ENCODE measurements at places on chromosomes 3 and 15.

DNA sequence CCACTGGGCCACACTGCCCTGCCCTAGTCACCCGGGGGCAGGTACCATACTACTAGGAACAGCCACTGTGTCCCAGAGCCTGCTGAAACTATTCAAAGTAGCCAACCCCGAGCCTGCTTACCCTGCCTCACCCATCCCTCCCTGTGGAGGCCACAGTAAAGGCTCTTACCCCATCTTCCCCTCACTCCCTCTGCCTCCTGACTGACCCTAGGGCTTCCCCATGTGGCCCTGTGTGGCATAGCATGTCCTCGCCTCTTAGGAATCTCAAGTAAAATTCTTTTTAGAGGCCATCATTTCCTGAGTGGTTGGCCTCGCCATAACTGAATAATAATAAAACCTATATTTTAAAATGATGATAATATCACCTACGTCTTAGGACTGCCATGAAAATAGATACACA, 112.2 kb upstream of the SLC6A11 start:
- DNase-seq: peak; percentile 48

DNA sequence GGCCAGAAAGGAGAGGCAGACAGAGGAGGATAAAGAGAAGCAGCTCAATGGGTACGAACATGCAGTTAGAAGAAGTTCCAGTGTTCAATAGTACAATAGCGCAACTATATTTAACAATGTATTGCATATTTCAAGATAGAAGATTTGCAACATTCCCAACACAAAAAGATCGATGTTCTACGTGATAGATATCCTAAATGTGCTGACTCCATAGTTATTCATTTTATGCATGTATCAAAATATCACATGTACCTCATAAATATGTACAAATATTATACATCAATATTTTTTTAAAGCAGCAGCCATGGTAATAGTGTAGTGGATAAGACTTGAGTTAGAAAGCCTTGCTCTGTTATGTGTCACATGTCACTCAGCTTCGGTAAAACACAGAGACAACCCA, 110.2 kb upstream of the ASB14 start:
- no peak for DNase-seq

DNA sequence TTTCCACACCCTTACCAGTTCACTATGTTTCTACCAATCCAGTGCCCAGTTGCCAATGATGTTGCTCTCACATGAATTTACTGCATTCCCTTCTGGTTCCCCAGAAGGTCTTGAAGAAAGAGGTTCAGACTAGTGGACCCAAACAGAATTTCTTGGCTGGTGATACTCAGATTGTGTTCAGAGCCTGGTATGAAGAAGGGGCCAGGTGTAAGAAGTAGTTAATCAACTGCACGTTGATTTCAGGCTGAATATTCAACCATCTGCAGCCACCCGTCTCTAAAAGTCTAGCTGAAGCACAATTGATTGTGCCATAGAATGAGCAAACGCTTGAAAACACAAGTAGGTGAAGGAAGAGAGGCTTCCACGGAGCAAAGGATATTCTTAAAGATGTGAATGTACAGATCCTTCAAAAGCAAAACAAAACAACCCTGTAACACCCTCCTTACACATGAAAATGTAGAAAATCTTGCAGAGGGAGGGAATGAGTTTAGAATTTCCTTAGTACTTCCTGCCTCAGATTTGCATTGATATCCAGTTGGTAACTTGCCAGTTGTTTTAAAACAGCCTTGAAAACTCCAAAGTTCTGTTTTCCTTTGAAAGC, 4.7 kb downstream of the RBMS3 start:
- no peak for DNase-seq

GRCh38 chr3:183490653-183491052, 62.2 kb upstream of the MCF2L2 start:
- no peak for DNase-seq

GRCh38 chr3:127025456-127025855, 42.5 kb downstream of the PLXNA1 start:
- DNase-seq: no peak

DNA sequence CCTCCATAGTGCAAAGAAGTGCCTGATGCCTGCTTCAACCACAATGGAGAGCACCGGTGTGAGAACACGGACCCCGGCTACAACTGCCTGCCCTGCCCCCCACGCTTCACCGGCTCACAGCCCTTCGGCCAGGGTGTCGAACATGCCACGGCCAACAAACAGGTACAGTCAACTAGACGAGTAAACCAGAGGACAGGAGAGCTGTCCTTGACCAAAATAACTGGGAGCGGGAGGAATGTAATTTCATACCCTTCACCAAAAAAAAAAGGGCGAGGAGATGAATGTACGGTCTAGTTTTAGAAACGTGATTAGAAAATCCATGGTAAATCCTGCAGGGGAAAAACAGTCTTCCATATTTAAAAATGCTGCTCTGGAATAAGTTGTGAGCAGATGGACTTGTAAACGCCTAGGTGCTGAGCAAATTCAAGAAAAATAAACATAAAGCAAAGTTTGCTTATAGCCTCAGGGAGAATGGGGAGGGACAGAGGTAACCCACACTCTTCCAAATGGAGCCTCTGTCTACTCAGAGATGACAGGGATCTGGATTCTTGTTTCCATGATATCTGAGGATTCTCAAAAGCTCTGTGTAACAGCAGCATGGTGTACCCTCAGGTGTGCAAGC, 8.4 kb downstream of the THBS1 start:
- DNase-seq: no peak

GRCh38 chr3:37891227-37891626, 29.5 kb downstream of the CTDSPL start:
- no peak for DNase-seq

- peak; percentile 4 for DNase-seq
Observed at GRCh38 chr15:27820232-27820631, 278.9 kb downstream of the OCA2 start.

DNA sequence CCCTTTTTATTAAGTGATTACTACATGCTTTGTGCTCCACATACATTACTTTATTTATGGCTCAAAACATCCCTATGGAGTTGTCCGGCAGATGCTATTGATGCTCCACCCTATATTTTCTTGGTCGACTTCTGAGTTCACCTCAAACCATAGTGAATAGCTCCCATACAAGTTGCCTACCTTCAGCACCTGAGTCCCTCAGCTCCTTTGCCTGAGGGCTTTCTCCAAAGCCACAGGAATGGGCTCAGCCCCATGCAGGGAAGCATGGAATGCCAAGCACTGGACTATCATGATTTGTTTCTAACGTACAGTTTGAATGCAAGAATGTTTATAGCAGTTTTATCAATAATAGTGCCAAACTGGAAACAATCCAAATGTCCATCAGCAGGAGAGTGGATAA, 124.8 kb upstream of the TNIK start:
- no peak for DNase-seq

GRCh38 chr3:161854232-161854771, 357.7 kb downstream of the OTOL1 start:
- no peak for DNase-seq

DNA sequence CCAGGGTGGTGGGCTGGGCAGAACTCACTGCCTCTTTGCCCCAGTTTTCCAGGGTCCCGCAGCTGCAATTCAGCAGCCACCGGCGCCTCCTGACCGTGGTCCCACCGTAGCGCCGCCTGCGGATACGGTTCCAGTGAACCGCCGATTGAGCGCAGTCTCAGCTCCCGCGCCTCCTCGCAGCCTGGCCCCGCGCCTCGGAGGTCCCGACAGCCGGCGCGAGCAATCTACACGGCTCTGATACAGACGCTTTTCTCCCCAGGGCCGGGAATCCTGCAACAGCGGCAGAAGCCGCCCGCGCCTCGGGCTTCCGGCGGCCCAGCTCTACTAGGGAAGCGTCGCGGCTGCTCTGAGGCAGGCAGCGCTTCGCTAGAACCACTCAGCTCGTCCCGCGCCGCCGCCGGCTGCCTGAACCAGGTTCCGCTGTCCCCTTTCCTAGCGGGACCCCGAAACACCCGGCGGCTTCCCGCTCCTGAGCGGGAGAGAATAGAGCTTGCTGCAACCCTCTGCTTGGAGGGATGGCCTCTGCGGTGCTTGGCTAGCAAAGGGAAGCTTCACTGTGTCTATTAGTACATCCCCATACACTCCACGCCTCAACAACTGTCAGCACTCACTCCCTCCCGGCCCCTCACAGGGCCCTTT, 3.1 kb downstream of the FOXL2NB start:
- DNase-seq: no peak

- DNase-seq: no peak
Observed at GRCh38 chr3:147760941-147761340, 351.8 kb downstream of the ZIC1 start.

GRCh38 chr3:193872265-193872753, 263.6 kb upstream of the HES1 start:
- peak; percentile 92 for DNase-seq

GRCh38 chr3:121817753-121818152, 17.1 kb downstream of the IQCB1 start:
- DNase-seq: no peak

DNA sequence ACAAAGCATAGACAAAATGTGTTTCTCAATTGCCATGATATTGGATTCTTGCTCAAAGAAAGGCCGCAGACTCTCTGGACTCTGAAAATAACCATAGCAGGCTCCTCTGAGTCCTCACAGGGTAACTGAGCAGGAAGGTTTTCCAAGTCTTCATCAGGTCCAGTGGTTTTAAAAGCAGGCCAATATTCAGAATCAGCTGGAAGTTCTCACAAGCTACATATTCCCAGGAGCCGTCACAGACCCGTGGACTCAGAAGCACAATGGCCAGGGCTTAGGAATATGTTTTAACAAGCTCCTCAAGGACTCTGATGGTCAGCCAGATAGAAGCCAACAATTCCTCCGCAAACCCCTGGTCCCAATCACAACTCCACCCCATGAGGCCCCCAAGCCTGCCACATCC, 256.1 kb upstream of the ADAMTS9 start:
- no peak for DNase-seq

- DNase-seq: no peak
Observed at GRCh38 chr3:144636833-144637232, 665.2 kb downstream of the DIPK2A start.

DNA sequence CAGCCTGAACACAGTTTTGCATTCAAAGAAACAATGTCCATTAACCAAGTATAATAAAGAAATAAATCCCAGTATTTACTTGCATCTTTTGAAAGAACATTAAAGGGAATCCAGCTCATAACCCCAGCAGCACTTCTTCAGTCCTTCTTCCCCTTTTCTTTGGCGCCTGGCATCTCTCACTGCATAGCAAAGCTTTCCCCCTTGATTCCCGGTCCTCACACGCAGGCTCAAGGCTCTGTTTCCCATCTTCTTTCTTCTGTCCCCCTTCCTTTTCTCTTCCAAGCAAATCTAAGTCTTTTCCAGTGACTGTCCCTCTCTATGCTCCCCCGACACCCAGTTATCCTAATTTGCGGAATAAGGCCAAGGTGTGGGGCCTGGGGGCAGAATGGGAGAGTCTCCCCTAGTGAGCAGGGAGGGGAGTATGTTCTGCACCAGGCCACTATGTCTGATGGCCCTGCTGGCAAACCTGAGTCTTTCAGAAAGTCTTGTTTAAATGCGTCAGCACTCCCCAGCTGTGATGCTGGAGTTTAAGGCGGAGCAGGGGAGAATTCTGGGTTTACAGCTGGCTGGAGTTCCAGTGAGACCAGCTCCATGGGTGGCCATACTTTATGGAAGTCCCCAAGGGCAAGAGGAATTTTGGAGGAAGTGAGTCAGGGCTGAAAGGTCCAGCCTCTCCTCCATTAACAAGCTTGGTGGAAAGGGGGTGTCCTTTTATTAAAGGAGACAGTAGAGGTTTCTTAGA, 42.1 kb downstream of the GOLGA6A start:
- DNase-seq: no peak

DNA sequence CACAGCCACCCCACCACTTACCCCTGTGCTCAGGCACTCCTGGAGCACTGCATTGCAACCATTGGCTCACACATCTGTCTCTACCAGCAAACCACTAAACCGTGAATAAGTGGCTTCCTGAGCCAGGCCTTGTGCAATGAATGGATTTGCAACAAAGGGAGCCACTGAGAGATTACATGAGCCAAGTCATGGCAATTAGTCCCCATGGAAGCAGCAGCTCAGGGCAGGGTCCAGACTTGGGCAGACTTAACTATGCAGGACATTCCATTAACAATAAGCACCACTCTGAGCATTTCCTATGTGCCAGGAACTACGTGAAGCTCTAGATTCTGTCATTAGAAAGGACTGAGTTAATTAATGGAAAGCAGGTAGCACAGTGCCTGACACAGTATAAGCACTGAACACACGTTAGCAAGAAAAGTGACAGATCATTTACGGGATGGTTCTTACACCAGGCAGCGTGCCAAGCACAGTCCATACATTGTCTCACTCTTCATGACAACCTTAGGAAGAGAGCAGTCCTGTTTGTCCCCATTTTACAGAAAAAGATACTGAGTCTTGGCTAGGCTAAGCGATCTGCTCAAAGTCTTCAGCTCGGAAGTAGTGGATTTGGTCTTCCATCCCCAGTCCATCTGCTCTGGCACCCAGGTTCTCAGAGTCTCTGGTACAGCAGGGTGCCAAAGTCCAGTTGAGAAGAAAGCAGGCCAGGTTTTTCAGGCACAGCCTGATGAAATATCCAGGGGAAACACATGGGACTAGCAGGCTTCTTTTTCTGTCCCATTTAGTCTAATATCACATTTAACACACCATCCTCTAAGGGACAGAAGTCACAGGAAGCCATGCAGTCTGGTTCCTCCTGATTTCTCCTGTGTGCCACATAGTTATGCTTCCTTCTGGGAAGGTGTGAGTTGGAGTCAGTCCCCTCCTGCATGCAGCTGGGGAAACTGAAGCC, 44.1 kb downstream of the LIPC start:
- no peak for DNase-seq

DNA sequence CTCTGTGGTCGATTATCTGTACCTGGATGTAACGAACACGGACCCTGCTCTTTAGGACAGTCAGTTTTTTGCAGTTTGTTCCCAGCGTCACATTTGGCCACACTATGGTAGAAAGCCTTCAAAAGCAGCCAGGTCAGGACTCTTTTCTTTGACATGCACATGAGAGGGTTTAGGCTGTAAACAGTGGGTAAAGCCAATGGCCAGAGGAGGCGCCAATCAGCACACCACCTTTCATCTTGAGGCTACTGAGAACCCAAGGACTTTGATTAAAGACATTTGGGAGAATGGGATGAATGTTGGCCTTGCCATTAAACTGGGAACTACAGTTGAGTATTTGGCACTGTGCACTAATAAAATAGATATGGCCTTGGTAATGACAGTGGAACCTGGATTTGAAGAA, 225.9 kb downstream of the OXSM start:
- no peak for DNase-seq

DNA sequence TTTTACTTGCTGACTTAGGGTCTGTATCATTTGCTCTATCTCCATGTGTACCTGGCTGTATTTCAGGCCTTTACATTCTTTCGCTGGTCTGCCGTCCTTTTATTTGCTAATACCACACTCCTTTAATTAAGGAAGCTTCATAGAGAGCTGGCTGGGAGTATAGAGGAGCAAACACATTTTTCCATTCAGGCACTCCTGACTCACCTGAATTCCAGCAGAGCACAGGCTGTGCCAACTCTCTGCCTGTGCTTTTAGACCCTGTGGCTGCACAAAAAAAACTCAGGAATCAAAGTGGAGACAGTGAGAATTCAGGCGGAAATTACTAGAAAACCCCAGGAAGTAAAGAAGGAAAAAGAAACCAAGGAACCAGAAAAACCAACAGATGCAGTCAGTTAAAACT, 29.0 kb upstream of the ATP10A start:
- no peak for DNase-seq

GRCh38 chr15:63196842-63197241, 7.4 kb downstream of the RAB8B start:
- DNase-seq: no peak

Data from SW 1271 (cell line).